ENCODE measurements at places on chromosomes 3 and 15.

- DNase-seq, result no peak
These were observed 146.0 kb downstream of the CHST2 start for GRCh38 chr3:143265501-143266070.

DNA sequence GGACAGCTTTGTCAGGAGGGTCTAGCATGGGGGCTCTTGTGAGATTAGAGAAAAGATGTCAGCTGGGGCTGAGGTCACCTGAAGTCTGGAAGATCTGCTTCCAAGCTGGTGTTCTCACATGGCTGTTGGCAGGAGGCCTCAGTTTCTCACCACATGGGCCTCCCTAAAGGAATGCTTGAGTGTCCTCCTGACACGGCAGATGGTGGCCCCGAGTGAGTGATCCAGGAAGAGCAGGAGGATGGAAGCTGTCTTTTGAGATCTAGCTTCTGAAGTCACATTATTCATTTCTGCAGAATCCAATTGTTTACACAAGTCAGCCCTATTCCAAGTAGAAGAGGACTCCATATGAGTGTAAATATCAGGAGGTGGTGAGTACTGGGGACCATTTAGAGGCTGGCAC, 344.0 kb upstream of the PROK2 start:
- DNase-seq, result no peak

GRCh38 chr3:159796226-159796625, 192.4 kb upstream of the IL12A start:
- no peak for DNase-seq

GRCh38 chr3:50516440-50516871, 13.0 kb upstream of the CACNA2D2 start:
- DNase-seq, result no peak

GRCh38 chr15:27222479-27222878, 251.5 kb downstream of the GABRG3 start:
- peak; percentile 21 for DNase-seq

GRCh38 chr3:24493746-24494617, 668 bp downstream of the THRB start:
- peak; percentile 91 for DNase-seq

GRCh38 chr3:50454481-50455070, 48.9 kb downstream of the CACNA2D2 start:
- no peak for DNase-seq

- no peak for DNase-seq
These were observed 236.5 kb downstream of the RSL24D1 start for GRCh38 chr15:54960266-54960665.

- no peak for DNase-seq
These were observed 18.8 kb downstream of the MAGI1 start for GRCh38 chr3:66019896-66020295.

GRCh38 chr3:76561494-76562236, 478.2 kb upstream of the ROBO2 start:
- no peak for DNase-seq

- DNase-seq, result no peak
These were observed 66.8 kb downstream of the CPN2 start for GRCh38 chr3:194284351-194284750.

GRCh38 chr15:66649235-66649984, 52.6 kb upstream of the SMAD6 start:
- no peak for DNase-seq

GRCh38 chr15:40936709-40937666, 7.8 kb downstream of the DLL4 start:
- no peak for DNase-seq

- no peak for DNase-seq
These were observed 84.6 kb downstream of the DGKG start for GRCh38 chr3:186277268-186277909.

- DNase-seq, result no peak
These were observed 17.0 kb downstream of the SLC25A20 start for GRCh38 chr3:48881652-48882114.

GRCh38 chr3:172203522-172204258, 164.3 kb downstream of the FNDC3B start:
- no peak for DNase-seq

Measured in right atrium auricular region (tissue), 2 donors.